ENCODE measurements at places on chromosomes 12 and 14. TPM values are rescaled to one million over a fixed set of nuclear protein-coding genes. Genes with fewer than 3 reads are reported as not detected.
A peak's percentile ranks its signal among the peaks of the same experiment; 100 is the strongest.

GRCh38 chr12:109951136-109951535 is 45.0 kb downstream of the GIT2 start:
- peak; percentile 12 for DNase-seq
- H3K4me1 ChIP-seq: peaks cover 31% of the 10 kb centered on the region
- H3K36me3 ChIP-seq: peaks cover 25% of the 10 kb centered on the region
- H3K4me3 ChIP-seq: peak overlapping the region; percentile 0

GRCh38 chr12:118964988-118965387 is 16.4 kb upstream of the SRRM4 start:
- no peak for DNase-seq
- H3K36me3 ChIP-seq: no peaks in the 10 kb centered on the region
- no peak overlapping the region for H3K4me3 ChIP-seq
- peaks cover 15% of the 10 kb centered on the region for H3K27me3 ChIP-seq
- H3K27ac ChIP-seq: no peak overlapping the region

- no peak overlapping the region for H3K27ac ChIP-seq
- no peaks in the 10 kb centered on the region for H3K36me3 ChIP-seq
- peaks cover 28% of the 10 kb centered on the region for H3K4me1 ChIP-seq
Measured at GRCh38 chr14:36271222-36271621, 49.2 kb downstream of the MBIP start.

- H3K27ac ChIP-seq: no peak overlapping the region
- DNase-seq: no peak
- no peaks in the 10 kb centered on the region for H3K4me1 ChIP-seq
- no peaks in the 10 kb centered on the region for H3K27me3 ChIP-seq
Measured at GRCh38 chr12:49809381-49809905, 18.8 kb downstream of the NCKAP5L start.

DNA sequence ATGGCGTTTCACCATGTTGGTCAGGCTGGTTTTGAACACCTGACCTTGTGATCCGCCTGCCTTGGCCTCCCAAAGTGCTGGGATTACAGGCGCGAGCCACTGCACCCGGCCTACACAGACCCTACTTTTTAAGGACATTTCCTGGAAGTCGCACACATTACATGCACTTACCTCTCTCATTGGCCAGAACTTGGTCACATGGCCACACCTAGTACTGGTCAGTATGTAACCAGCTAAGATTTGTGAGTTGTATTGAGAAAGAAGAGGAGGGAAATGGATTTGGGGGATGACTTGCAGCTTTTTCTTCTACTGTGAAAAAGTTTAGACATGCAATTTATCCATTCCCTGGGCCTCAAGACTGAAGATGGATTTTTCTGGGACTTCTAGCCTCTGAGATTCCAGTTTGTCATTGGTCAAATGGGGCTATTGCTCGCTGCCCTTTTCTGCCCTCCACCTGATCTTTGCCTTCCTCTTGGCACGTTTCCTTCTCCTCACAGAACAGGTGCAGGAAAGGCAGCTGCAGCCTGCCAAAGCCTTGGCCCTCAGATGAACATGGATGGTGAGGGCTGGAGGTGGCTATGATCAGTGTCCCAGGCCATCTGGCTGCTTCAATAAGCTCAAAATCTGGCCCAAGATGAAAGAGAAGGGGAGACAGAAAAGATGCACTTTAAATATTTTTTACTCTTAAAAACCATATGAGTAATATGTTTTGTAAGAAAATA is 7.1 kb upstream of the ZDHHC22 start:
- no peak overlapping the region for H3K4me3 ChIP-seq
- H3K4me1 ChIP-seq: no peaks in the 10 kb centered on the region
- H3K27ac ChIP-seq: no peak overlapping the region
- H3K36me3 ChIP-seq: no peaks in the 10 kb centered on the region

GRCh38 chr14:80223696-80224465 is 12.6 kb upstream of the DIO2 start:
- no peaks in the 10 kb centered on the region for H3K27me3 ChIP-seq
- no peak for DNase-seq
- no peak overlapping the region for H3K4me3 ChIP-seq
- H3K36me3 ChIP-seq: no peaks in the 10 kb centered on the region
- no peaks in the 10 kb centered on the region for H3K4me1 ChIP-seq
- H3K27ac ChIP-seq: no peak overlapping the region

GRCh38 chr12:89247967-89248366 is 104.3 kb downstream of the DUSP6 start:
- no peak overlapping the region for H3K4me3 ChIP-seq
- H3K4me1 ChIP-seq: peaks cover 18% of the 10 kb centered on the region
- no peak for DNase-seq
- H3K27me3 ChIP-seq: no peaks in the 10 kb centered on the region
- H3K27ac ChIP-seq: no peak overlapping the region

DNA sequence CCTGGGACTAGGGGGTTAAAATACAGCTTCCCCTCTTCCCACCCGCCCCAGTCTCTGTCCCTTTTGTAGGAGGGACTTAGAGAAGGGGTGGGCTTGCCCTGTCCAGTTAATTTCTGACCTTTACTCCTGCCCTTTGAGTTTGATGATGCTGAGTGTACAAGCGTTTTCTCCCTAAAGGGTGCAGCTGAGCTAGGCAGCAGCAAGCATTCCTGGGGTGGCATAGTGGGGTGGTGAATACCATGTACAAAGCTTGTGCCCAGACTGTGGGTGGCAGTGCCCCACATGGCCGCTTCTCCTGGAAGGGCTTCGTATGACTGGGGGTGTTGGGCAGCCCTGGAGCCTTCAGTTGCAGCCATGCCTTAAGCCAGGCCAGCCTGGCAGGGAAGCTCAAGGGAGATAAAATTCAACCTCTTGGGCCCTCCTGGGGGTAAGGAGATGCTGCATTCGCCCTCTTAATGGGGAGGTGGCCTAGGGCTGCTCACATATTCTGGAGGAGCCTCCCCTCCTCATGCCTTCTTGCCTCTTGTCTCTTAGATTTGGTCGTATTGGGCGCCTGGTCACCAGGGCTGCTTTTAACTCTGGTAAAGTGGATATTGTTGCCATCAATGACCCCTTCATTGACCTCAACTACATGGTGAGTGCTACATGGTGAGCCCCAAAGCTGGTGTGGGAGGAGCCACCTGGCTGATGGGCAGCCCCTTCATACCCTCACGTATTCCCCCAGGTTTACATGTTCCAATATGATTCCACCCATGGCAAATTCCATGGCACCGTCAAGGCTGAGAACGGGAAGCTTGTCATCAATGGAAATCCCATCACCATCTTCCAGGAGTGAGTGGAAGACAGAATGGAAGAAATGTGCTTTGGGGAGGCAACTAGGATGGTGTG is 1.9 kb downstream of the GAPDH start:
- peaks cover 85% of the 10 kb centered on the region for H3K36me3 ChIP-seq
- DNase-seq: no peak
- H3K4me1 ChIP-seq: peaks cover 41% of the 10 kb centered on the region
- no peaks in the 10 kb centered on the region for H3K27me3 ChIP-seq
- H3K4me3 ChIP-seq: peak overlapping the region; percentile 81
- H3K27ac ChIP-seq: peak overlapping the region; percentile 89

DNA sequence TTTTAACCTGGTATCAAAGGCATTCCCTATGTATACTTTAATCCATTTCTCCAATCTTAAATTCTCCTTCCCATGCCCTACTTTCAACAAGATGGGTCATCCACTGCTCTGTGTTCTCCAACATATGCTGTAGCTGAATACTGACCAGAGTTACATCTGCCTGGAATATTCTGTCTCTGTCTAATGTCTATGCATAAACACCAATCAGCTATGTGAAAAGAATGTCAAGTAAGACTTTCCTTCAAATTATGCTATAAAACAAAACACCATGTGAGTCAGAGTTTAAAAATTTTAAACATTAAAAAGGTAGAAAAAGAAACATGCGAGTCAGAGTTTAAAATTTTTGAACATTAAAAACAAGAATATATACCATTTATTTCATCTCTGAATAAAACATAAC is 19.3 kb downstream of the NT5DC3 start:
- peaks cover 22% of the 10 kb centered on the region for H3K4me1 ChIP-seq
- H3K36me3 ChIP-seq: no peaks in the 10 kb centered on the region
- no peak overlapping the region for H3K27ac ChIP-seq
- no peak for DNase-seq

GRCh38 chr12:111396726-111397445 is 8.8 kb upstream of the SH2B3 start:
- peaks cover 35% of the 10 kb centered on the region for H3K4me1 ChIP-seq
- H3K36me3 ChIP-seq: peaks cover 5% of the 10 kb centered on the region
- peak overlapping the region; percentile 68 for H3K27ac ChIP-seq
- peak overlapping the region; percentile 48 for H3K4me3 ChIP-seq

The PMCH gene
- not detected for total RNA-seq

The IFT81 gene
- total RNA-seq: 16.4 TPM

The BCAT1 gene
- total RNA-seq: 0.98 TPM

The MFAP5 gene
- not detected for total RNA-seq

All from Calu3 (cell line).